ENCODE measurements at places on chromosomes 5 and 9. TPM values are rescaled to one million over a fixed set of nuclear protein-coding genes. Genes with fewer than 3 reads are reported as not detected.

- no peak for DNase-seq
Observed at GRCh38 chr9:69812068-69813000, 8.3 kb upstream of the CFAP95 start.

- DNase-seq, result no peak
Observed at GRCh38 chr5:29649321-29649720, 1544.2 kb upstream of the CDH6 start.

GRCh38 chr5:103041071-103041676 is 78.8 kb downstream of the GIN1 start:
- DNase-seq, result peak; percentile 60

DNA sequence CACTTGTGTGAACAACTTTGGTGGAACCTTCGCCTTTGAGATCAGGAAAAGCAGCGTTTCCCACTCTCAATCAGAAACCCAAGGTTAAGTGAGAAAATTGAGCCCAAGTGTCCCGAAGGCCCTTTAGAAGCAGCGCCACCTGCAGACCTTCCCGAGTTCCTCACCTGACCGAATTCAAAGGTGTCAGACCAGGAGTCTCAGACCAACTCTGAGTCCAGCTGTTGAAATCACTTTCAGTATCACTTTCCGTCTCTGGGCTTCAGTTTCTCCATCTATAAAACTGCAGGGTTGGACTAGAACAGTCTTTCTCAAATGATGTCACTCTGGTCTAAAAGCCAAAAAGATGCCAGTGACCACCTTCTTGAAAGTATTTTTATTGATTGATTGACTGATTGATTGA is 31.7 kb upstream of the GRHPR start:
- no peak for DNase-seq

GRCh38 chr5:153276151-153276550 is 214.3 kb upstream of the GRIA1 start:
- DNase-seq, result peak; percentile 34

DNA sequence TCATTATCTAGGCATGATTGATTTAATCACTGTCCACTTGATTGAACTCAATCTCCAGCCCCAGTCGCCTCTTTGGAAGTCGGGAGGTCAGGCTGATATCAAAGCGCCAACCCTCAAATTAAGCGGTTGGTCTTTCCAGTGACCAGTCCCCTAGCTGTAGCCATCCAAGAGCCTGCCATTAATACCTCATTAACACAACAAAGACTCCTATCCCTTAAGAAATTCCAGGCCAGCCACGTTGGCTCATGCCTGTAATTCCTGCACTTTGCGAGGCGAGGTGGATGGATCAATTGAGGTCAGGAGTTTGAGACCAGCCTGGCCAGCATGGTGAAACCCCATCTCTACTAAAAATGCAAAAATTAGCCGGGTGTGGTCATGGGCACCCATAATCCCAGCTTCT is 27.4 kb upstream of the GCNT1 start:
- DNase-seq, result no peak

- DNase-seq, result no peak
Observed at GRCh38 chr5:173745123-173745522, 128.7 kb upstream of the BOD1 start.

DNA sequence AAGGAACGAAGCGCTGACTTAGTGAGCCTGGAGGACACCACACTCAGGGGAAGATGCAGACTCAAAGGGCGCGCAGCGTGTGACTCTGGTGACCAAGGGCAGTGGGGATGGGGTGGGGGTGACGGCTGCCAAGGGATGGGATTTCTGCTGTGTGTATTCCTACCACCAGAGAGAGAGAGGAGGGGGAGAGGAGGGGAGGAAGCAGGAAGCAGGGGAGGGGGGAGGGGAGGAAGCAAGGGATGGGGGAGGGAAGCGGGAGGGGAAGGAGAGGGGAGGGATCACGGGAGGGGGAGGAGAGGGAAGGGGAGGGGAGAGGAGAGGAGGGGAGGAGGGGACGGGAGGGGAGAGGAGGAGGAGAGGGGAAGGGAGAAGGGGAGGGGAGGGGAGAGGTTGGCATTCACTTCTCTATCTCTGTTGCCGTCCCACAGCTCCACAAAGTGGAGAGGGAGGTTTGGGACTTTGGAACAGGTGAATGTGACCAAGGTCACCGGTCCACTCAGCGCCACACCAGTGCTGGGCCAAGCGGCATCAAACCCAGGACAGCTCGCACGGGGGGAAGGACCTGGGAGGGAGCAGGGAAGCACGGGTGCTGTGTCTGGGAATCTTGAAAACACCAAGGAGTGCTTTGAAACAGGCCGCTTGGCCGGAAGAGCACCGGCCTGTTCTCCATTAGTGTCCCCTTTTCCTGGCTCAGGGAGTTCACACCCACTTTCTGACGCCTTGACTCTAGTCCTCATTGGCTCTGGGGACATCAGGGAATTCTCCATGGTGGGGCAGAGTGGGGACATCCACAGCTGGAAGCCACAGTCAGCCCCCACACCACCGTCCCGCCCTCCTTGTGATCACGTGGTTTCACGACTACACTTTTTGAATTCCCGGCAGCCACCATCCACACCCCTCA is 77.4 kb downstream of the VAV2 start:
- DNase-seq, result no peak

DNA sequence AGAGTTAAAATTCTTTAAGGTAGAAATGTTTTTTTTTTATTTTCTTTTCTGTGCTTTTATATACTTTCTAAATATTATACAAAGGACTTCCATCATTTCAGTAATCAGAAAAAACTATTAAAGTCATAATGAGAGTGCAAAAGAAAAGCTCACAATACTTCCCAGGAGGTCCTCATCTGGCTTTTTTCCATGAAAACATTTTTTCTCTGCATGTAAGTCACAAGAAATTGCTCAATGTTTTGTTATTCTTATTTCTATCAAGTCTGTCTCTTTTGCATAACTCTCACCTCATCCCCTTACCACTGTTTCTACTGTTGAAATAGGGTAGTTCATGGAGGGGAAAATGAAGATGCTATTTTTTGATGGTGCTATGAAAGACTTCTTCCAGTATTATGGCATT is 375.0 kb downstream of the TMEM232 start:
- no peak for DNase-seq

- DNase-seq, result no peak
Observed at GRCh38 chr9:126672634-126673284, 59.0 kb downstream of the LMX1B start.

GRCh38 chr5:34452170-34452828 is 203.8 kb upstream of the RAI14 start:
- DNase-seq, result no peak

- no peak for DNase-seq
Observed at GRCh38 chr5:38582975-38583319, 26.5 kb upstream of the LIFR start.

DNA sequence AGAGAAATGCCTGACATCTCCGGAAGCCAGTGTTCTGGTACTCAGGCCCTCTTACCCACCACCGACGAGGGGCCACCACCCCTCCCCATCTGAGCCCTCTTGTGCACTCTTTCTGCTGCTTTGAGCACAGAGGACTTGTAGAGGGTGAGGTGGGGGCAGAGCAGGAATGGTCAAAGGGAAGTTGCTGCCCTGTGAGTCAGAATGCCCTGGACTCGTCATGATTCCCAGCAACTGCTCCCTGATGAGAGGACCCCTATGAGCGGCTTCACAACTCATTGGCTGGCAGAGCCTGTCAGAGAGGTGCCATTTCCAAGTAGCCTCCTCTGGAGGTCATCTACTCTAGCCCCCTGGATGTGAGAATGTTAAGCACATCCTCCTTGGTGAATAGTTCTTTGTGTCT is 845 bp downstream of the ECSCR start:
- DNase-seq, result peak; percentile 81

The FST gene
- total RNA-seq, result 20.4 TPM

The DIMT1 gene
- 66.1 TPM for total RNA-seq

The CDH6 gene
- not detected for total RNA-seq

The RGP1 gene
- 16.1 TPM for total RNA-seq

The OTULIN gene
- total RNA-seq, result 34.4 TPM

The C9 gene
- total RNA-seq, result not detected

The HACD4 gene
- total RNA-seq, result not detected

The F2RL1 gene
- total RNA-seq, result 1.7 TPM

The PANK3 gene
- total RNA-seq, result 62.3 TPM

The CCL19 gene
- total RNA-seq, result not detected

The TMEM252 gene
- total RNA-seq, result not detected

The IFNA2 gene
- total RNA-seq, result not detected

All from A172 (cell line).